ENCODE measurements at places on chromosomes 2 and 18.

DNA sequence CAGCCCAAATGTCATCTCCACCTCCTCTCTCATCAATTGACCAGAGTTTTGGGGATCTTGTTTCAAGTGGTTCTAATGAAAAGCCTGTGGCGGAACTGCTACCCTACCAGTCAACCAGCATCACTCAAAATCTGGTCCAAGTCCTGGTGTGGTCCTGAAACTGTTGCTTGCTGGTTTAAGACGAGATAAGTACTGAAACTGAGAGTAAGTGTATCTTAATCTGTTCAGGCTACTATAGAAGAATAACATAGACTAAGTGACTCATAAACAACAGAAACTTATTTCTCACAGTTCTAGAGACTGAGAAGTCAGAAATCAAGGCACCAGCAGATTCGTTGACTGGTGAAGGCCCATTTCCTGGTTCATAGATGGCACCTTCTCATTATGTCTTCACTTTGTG lies 879 bp upstream of the GALNT5 start:
- DNase-seq: no peak

GRCh38 chr2:112600634-112601033 lies 16.2 kb downstream of the CHCHD5 start:
- DNase-seq: no peak

GRCh38 chr2:224711859-224712665 lies 4.1 kb downstream of the CCDC195 start:
- DNase-seq: no peak

GRCh38 chr2:196434217-196434616 lies 205.3 kb upstream of the CCDC150 start:
- no peak for DNase-seq

GRCh38 chr2:15818318-15818753 lies 122.0 kb upstream of the MYCN start:
- no peak for DNase-seq

- DNase-seq: no peak
These were observed 562.2 kb upstream of the VWC2L start for GRCh38 chr2:213848631-213849030.

GRCh38 chr2:112688086-112688880 lies 32.5 kb upstream of the NT5DC4 start:
- no peak for DNase-seq

DNA sequence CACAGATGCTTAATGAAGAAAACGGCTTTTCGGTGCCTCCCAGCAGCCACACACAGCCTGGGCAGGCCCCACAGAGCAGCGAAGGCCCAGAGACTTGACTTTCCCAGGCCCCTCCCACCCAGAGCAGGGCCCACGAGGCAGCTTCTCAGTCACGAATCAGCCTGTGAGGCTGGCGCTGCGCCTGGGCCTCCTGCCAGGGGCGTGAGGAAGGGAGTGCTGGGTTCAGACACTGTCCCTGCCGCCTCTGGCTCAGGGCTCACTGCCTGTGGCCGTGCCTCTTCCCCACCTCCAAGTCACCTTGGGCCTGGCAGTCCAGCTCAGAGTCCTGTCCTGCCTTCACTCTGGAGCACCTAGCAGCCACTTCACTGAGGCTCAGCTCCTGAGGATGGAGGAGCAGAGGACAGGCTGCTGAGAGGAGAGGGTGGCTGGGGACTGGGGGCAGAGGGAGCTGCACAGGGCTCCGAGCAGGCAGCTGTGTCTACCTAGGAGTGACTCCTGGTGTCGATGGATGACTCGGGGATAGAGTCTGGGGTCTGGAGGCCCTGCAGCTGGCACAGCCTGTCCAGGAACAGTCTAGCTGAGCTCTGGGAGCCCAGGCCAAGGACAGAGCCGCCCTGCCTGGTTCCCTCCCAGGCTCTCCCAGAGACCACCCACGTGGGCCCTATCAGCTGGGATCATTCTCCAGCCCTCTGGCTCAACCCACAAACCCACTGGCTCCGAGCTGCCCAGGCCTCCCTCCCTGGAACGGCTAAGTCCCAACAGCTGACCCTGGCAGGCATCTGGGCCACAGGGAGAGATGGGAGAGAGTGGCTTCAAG lies 36.4 kb upstream of the FOSL2 start:
- DNase-seq: no peak
